ENCODE measurements at places on chromosomes 4 and X.
A peak's percentile ranks its signal among the peaks of the same experiment; 100 is the strongest.

DNA sequence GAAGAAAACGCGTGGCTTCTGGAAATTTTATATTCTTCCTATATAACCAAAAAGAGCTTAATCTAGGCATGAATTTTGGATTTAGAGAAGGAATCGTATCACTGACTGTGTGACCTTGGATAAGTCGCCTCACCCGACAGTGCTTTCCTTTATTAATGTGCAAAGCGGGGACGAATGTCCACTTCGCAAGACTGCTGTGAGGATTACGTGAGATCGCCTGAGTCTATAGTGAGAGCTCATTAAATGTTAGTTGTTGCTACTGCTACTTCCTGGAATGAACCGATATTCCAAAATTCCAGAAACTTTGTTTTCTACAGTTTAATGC is 448 bp upstream of the TBC1D8B start:
- DNase-seq, result no peak

DNA sequence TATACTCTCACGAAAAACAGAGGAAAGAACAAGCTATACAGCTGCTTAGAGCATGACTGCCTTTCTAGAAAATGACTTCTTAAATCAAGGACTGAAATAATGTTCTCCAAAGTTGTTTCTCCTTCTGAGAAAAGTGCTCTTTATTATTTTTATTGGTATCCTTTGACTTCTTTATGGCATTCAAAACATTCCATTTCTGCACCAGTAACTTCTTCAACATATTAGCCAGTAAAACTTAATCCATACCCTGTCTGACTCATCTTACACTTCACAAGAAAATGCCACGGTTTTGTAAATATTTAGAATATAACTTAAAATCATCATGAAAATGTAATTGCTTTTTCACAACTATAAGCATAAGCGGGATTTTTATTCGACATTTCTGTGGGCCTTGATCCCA is 180.4 kb downstream of the NR3C2 start:
- no peak for DNase-seq

DNA sequence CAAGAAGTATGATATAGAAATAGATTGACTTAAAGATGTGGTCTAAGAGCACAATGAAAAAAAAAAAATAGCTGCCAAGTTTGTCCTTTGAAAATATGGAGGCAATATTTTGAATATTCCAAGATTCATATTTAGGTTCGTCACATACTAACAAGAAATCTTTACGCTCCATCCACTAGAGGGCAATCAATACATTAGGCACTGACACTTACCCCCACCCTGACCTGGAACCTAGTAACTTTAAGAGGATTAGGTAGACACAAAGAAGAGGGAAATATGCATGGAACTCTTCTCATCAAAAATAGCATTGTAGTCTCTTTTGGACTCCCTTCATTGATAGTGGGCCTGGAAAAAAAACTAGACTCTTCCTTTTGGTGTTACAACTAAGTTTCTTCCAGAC is 1108.1 kb downstream of the PCDH19 start:
- DNase-seq, result peak; percentile 5

- no peak for DNase-seq
These were observed 291.9 kb downstream of the NAF1 start for GRCh38 chr4:162874748-162875147.

DNA sequence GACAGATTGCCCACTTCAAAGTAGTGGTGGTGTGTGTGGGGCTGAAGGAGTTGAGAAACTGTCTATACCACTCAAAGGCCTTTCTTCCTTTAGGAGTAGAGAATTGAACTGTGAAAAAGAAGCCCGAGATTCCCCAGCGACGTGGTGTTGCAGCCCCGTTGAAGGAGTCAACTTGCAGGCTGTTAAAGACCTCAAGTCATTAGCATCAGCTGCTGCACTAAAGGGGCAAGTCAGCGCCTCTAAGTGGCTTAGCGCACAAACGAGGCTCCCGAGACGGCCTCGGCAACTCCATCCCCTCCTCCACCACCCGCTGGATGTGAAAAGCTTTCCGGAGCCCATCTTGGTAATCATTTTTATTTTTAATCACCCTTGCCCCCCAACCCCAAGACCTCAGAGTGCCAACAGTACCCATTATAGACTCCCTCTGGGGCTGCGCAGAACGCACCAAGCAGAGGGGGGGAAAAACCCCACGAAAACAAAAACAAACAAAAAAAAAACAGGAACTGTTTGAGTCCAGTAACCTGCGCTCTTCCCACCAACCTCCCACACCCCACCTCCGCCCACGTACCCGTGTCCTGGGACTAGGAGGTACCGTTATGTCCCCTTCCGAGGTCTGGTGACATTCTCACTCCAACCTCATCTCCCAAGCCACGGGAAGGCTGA is 913 bp upstream of the PRDM8 start:
- no peak for DNase-seq

DNA sequence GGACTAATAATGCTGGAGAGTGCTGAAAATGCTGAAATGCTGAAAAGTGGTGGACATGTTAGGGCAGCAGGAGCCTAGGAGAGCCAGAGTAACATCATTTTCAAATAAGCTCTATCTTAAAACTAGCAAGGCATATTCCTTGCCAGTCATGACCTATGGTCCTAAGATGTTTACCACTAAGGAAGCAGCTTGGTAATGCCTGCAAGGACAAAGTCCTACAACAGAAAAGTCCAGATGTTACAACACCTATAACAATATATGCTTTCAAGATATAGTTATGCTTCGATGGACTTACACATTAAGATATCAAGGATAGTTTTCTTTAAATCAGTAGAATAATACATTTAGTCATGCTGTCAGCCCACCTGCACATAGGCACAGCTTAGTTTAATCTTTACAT is 4.5 kb upstream of the ADH4 start:
- DNase-seq, result no peak

DNA sequence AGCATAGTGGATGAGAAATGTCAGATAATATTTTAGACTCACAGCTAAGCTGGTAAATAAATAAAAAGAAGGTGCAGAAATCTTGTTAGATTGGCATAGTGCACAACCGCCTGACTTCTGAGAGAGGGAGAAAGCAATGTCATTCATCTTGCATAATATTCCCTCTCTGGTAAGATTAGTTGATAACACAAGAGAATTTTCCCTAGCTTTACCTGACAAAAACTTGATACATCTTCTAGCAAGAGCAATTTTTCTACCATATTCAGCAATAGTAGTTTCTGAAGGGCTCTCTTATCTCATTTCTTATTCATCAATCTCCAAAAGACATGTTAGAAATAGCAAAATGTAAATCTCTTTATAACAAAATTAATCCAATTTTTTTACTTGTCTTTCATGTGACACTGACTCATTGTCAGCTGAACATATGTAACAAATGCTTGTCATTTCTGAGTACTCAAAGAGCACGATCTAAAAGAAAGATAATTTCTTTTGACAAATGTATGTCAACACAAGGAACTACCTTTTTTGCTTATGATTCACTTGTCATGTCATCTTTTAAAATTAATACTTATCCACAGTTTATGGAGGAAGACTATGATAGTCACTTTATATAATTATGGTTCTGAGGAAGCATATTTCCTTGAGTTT is 240.0 kb downstream of the ARAP2 start:
- no peak for DNase-seq

GRCh38 chrX:155188786-155189185 is 27.5 kb upstream of the VBP1 start:
- DNase-seq, result no peak

- no peak for DNase-seq
These were observed 2.5 kb upstream of the CCDC149 start for GRCh38 chr4:24915121-24915922.

DNA sequence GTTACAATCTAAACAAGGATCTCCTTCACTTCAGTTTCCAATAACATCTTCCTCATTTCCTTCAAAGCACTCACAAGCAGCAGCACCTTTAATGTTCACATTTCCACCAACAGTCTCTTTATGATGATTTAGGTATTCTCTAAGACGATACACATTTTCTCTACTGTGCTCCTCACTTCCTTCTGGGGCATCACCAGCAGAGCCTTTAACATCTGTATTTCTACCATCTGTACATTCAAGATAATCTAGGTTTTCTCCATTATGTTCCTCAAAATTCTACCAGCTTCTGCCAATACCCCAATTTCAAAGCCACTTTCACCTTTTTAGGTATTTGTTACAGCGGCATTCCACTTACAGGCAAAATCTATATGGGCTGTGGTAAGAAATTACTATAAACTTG is 80.6 kb downstream of the FBXW7 start:
- no peak for DNase-seq

- peak; percentile 91 for DNase-seq
These were observed 19.2 kb downstream of the PNMA6E start for GRCh38 chrX:153381684-153382532.

DNA sequence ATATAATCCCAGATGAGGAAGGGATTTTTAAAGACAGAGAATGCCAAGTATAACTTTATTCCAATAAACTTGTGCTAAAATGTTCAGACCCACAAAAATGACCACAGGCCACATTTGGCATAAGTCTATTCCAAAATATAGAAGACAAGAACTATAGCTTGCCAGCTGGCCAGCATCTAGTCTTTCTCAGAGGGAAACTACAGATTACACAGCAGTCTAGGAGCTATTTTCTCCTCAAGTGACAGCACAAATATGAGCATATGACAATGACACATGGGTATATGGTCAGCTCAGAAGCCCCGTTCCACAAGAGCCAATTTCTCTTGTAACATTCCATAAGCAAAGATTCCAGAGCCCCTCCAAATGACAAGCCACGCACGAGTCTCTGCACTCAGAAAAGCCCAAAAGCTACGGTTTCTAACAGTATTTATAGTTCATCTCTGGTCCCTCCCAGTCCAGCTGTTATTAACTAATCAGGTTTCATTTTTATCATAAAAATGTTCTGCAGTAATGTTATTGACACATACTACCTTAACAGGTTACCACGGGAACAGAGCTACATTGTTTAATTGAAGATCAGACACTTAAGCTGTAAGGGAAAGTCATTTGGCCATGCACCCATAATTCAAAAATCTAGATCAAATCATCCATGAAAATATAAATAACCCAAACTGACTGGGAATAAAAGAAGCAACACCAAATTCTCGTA is 70.3 kb downstream of the RAB28 start:
- no peak for DNase-seq

DNA sequence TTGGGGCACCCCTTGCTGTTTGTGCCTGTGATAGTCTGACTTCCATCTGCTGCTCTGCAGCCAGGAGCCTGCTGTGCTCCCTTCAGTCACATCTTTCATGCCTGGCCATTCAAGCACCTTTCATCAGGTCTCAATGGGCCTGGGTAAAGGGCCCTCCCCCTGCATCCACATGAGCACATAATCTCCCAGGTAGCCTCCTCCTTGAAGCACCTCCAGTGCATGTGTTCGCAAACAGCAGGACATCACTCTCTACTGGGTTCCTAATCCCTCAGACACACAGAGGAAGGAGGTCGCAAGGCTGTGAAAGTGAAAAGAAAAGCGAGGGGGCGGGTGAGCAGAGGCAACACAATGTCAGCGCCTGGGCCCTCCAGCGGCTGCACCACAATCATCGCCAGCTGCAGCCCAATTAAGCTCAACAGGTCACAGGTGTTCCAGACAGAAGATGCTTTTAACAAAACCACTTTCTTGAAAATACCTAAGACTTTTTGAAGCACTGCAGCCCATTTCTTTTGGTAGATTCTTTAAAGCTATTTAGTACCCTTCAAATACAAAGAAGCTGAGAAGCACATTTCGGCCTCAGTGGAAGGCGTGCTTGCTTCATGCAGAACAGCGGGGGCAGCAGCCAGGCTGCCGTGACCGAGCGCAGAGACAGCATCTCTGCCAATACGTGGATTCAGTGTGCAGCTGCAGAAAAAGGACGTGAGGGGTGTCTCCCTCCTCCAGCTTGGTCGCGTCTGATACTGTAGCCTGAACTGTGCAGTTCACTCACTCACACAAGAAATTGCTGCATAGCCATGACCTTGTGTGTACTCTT is 92.2 kb upstream of the SPRY1 start:
- DNase-seq, result no peak

DNA sequence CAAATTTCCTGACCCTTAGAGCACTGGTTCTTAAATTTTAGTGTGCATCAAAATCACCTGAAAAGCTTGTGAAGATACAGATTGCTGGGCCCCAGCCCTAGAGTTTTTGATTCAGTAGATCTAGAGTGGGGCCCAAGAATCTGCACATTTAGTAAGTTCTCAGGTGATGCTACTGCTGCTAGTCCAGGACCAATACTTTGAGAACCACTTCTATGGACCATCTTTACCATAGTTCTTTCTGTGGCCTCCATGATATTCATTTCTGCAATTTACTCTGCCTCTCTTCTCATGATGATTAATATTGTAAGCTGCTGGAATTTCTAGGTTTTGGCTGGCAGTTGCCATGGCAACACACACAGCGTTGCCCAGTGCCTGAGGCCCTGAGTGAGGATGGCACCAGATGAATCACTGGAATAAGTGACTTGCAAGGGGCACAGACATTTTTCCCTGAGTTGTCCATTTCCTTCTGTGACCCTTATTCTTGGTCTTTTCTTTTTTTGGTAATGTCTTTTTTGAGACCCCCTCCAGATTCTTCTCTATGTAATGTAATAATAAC is 83.6 kb downstream of the PPP1R2C start:
- DNase-seq, result no peak

DNA sequence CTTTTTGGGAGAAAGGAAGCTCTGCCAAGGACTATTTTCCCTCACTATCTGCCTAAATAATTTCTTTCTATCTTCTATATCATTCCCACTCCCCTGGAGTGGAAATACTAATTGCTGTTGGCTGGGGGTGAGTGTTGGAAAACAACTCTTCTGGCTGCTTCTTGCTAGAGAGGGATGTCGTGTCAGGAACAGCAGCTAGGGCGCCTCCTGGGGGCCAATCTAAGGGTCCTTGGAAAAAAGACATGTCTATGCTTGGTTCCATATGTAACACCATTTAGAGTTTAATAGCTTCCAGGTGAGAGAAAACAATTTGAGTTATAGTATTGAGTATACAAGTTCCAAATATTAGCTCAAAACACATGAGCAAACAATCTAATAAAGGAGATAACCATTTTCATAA is 111.3 kb downstream of the MAGEE1 start:
- no peak for DNase-seq

DNA sequence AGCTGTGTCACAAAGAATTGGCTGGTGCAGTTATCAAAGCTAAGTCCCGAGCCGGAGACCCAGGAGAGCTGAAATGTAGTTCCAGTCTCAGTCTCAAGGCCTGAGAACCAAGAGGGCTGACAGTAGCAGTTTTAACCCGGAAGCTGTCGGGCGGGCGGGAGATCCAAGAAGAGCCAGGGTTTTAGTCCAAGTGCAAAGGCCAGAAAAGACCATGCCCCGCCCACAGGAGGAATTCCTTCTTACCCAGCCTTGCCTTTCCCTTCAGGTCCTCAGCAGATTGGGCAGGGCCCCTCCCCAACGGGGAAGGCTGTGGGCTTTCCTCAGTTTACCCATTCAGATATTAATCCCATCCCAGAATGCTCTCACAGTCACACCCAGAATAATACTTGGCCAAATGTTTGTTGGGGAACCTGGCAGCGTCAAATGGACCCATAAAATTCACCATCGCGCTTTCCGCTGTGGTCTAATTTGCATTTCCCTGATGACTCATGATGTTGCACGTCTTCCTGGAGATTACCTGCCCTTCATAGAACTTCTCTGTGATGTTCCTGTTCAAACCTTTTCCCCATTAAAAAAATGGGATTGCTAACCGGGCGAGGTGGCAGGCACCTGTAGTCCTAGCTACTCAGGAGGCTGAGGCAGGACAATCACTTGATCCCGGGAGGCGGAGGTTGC is 16.2 kb downstream of the MAEA start:
- no peak for DNase-seq

- no peak for DNase-seq
These were observed 135.8 kb downstream of the IL15 start for GRCh38 chr4:141771889-141772830.
